ENCODE measurements at places on chromosomes 16 and 17.

DNA sequence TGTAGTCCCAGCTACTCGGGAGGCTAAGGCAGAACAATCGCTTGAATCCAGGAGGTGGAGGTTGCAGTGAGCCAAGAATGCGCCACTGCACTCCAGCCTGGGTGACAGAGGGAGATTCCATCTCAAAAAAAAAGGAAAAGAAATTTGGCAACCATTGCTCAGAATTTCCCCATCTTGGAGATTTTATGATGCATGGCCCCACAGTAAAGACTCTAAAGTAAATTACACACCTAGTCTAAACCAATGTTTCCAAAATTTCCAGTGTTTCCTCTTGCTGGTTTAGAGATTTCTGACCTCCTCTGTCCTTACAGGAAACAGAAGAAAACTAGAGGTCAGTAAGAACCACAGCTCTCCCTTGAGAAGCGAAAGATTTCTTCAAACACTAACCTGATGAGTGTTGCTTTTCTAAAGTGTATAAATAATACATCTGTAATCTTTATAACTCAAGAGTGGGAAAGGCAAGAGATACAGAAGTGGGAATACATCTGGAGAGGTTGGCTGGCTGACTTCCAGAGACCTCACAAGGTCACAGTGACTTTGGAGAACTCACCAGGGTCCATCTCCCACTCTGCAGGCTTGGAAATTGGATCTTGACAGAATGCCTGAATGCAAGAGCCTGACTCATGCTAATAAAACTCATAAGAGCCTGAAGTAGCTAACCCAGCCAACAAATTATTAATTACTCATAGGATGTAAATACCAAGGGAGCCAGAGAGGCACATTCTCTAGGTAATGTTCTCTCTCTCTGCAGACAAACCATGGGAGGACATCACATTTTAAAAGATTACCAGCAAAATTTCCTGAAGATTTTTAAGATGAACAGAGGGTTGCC, 8.8 kb downstream of the ADAT1 start:
- DNase-seq = no peak

GRCh38 chr16:2091547-2092255, 43.9 kb downstream of the TSC2 start:
- no peak for DNase-seq

- no peak for DNase-seq
Observed at GRCh38 chr16:85276721-85277120, 164.4 kb upstream of the CIBAR2 start.

GRCh38 chr17:34511931-34512330, 67.5 kb upstream of the TMEM132E start:
- DNase-seq = no peak
